ENCODE measurements at places on chromosomes 16 and 17.

DNA sequence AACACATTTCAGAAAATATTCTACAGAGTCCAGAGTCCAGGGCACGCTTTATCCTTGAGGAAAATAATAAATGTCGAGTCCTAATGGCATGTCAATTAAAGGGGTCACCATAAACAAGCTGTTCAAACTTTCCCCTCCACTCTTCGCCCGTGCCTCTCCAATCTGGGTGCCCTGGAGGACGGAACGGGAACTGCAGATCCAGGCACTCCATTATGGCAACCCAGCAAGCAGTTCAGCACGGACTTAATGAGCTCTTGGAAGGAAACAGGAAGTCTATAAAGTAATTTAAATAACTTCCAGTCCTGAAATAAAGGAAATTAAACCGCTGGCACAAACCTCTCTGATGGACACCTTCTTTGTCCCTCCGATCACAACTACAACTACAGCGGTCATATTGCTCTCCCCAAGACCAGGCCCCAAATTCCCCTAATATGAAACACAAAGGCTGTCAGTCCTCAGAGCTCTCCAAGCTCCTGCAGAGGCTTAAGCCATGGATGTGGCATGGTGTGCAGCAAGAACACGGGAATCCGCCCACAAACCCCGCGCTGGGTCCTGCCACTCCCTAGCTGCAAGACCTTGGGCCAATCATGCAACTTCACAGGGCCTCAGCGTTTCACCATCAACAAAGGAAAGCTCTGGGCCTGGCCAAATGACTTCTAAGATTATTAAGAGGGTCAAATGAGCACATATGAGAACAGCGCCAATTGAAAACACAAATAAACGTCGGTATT lies 52.6 kb downstream of the ZFHX3 start:
- no peak for DNase-seq

GRCh38 chr16:17448640-17449638 lies 21.8 kb downstream of the XYLT1 start:
- peak; percentile 64 for DNase-seq

GRCh38 chr17:66963909-66964771 lies at the start of gene CACNG4:
CACNG4 (plus strand) TSS chr17:66964707; CDS start chr17:66964912, 205 bp downstream.
- no peak for DNase-seq

GRCh38 chr16:997440-998051 lies 16.0 kb downstream of the SOX8 start:
- peak; percentile 62 for DNase-seq

GRCh38 chr16:27238016-27238587 lies 30.5 kb downstream of the NSMCE1 start:
- DNase-seq = peak; percentile 39

DNA sequence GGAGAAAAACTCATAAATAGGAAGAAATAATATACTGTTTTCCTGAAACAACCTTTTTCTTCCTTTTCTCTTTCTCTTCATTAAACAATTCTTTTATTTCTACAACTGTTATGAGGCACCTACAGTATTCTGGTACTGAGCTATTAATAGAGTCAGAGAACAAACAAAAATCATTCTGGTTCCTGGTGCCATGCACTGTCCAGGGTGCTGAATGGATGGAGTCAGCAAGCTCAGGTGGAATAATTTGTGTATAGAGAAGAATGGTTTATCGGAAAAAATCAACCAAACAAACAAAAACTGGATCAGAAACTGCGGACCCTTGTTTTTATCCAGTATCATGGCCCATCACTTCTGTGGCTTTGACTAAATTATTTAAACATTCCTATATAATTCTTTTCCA lies 430.3 kb upstream of the GOT2 start:
- DNase-seq = no peak

DNA sequence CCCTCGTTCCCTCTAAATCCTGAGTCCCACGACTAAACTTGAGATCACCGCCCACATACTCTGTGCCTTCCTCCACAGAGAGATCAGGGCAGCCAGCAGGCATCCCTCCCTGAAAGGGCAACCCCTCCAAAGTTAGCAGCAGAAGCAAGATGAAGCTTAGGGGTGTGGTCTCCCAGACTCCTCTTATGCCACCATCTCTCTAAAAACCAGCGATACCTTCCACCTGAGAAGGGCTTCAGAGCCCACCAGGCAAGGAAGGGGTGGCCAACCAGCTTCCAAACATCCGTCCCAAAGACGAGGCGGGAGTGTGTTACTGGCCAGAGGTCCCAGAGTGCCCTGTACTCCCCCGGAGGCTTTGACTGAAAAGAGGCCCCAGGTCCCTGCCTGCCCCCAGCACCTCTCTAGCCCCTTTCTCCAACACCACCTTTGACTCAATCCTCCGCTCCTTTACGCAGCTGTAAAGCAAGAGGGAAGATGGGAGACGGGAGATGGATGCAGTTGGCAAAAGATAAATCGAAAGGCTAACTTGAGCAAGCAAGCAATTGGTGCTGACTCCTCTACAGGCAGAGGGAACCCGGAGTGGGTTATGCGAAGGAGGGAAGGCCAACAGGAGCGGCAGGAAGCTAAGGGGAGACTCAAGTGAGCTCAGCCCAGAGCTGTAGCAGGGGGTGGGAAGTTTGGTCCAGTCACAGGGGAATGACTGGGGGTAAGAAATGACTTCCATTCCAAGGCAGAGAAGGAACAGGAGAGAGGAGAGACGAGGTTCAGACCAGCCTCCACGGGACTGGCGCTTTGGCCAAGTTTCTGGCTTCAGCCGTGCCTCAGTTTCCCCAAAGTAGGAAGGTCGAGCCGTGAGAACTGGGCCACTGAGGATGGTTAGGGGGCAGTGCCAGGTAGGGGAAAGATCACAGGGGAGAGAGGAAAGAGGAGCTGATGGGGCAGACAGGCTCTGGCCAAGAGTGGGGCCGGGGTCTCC lies 1.0 kb downstream of the ST3GAL2 start:
- DNase-seq = no peak

GRCh38 chr16:50836121-50836621 lies 94.3 kb downstream of the CYLD start:
- DNase-seq = no peak

- peak; percentile 53 for DNase-seq
Observed at GRCh38 chr16:85569615-85570212, 43.4 kb upstream of the GSE1 start.
